Bronchial smooth muscle cell (primary cell): ENCODE measurements at places on chromosomes 6 and 20. TPM values are rescaled to one million over a fixed set of nuclear protein-coding genes. Genes with fewer than 3 reads are reported as not detected.

ZSCAN31 gene
- 38.8 and 53.0 TPM in 2 replicates for total RNA-seq

BYSL gene
- total RNA-seq = 11.2 and 11.5 TPM in 2 replicates

WFDC10A gene
- not detected in 2 replicates for total RNA-seq

LY6G6F gene
- total RNA-seq = not detected in 2 replicates

TUBB1 gene
- total RNA-seq = not detected in 2 replicates
